ENCODE measurements at places on chromosomes 1 and 21.
A peak's percentile ranks its signal among the peaks of the same experiment; 100 is the strongest.

GRCh38 chr1:209791920-209792319 is 7.6 kb upstream of the C1orf74 start:
- no peak for DNase-seq

- peak; percentile 22 for DNase-seq
These were observed 40.2 kb downstream of the TBX19 start for GRCh38 chr1:168320800-168321450.

DNA sequence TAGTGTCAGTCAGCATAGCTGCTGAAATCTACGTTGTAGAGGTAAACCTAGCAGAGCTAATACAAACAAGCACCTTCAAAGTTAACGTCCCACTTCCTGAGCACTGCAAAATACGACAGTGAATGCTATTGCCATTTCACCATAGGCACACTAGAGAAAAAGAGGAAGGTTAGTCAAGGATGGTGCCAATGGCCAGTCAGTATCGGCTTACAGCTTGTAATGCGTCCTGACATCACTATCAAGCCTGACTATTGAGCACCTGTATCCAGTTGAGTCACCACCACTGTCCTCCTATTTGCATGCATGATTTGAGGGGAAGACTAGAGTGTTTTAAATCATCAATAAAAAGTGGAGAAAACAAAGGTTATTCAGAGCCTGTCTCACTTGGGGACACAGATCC is 34.4 kb downstream of the NUCKS1 start:
- no peak for DNase-seq

DNA sequence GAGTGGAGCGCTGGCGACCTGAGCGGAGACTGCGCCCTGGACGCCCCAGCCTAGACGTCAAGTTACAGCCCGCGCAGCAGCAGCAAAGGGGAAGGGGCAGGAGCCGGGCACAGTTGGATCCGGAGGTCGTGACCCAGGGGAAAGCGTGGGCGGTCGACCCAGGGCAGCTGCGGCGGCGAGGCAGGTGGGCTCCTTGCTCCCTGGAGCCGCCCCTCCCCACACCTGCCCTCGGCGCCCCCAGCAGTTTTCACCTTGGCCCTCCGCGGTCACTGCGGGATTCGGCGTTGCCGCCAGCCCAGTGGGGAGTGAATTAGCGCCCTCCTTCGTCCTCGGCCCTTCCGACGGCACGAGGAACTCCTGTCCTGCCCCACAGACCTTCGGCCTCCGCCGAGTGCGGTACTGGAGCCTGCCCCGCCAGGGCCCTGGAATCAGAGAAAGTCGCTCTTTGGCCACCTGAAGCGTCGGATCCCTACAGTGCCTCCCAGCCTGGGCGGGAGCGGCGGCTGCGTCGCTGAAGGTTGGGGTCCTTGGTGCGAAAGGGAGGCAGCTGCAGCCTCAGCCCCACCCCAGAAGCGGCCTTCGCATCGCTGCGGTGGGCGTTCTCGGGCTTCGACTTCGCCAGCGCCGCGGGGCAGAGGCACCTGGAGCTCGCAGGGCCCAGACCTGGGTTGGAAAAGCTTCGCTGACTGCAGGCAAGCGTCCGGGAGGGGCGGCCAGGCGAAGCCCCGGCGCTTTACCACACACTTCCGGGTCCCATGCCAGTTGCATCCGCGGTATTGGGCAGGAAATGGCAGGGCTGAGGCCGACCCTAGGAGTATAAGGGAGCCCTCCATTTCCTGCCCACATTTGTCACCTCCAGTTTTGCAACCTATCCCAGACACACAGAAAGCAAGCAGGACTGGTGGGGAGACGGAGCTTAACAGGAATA is 4.2 kb downstream of the TFAP2E start:
- DNase-seq = no peak

DNA sequence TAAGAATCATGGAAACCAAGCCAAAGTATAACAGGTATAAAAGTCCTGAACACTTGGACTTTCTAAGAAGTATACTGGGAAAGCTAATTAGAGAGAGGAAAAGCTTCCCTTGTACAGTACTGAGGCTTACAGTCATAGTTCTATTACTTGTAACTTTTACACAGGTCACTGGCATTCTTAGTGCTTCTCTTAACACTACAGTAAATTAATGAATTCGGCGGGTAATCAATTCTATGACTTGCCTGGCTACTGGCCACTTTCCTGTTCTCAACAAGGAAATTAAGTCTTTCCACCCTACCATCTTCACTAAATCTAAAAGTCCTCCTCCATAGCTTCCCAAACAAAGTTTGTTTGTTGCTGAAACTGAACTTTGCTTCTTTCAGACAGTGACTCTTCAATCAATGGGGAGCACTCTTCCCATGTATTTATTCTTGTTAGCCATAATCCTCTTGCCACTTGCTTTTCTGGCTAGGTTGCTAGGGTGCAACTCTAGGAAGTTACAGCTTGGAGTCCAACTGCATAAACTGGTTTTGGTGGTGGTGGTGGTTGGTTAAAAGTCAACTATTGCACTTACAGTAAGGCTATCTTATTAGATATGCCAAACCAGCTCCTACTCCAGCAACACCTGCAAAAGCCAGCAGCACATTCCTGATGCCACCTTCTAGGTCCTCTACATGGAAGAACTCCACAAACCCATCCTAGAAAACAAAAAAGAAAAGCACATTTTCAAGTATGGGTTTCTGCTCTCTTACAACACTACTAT is 2.4 kb downstream of the MCL1 start:
- no peak for DNase-seq

All from muscle of back (tissue), 13 donors.